WERI-Rb-1 (cell line): ENCODE measurements at places on chromosomes 1 and 21.

DNA sequence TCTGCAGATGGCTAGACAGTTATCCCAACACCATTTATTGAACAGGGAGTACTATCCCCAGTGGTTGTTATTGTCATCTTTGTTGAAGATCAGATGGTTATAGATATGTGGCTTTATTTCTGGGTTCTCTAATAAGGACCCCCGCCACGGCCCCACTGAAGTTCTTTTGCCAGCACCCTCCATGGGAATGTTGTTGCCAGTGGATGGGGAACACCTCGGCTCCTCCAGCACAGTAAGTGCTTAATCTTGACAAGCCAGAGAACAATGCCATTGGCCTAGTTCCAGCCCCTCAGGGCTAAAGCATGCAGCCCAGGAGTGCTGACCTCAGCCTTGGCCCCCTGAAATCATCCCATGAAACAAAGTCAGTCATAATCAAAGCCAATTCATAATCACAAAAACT, 337.6 kb downstream of the AGBL4 start:
- DNase-seq, result no peak

GRCh38 chr1:114107474-114108435, 45.9 kb downstream of the SYT6 start:
- DNase-seq, result peak; percentile 74

- DNase-seq, result peak; percentile 80
Observed at GRCh38 chr1:22639286-22639685, 2.9 kb downstream of the C1QA start.

- DNase-seq, result peak; percentile 77
Observed at GRCh38 chr1:37811027-37811655, 3.1 kb upstream of the YRDC start.

DNA sequence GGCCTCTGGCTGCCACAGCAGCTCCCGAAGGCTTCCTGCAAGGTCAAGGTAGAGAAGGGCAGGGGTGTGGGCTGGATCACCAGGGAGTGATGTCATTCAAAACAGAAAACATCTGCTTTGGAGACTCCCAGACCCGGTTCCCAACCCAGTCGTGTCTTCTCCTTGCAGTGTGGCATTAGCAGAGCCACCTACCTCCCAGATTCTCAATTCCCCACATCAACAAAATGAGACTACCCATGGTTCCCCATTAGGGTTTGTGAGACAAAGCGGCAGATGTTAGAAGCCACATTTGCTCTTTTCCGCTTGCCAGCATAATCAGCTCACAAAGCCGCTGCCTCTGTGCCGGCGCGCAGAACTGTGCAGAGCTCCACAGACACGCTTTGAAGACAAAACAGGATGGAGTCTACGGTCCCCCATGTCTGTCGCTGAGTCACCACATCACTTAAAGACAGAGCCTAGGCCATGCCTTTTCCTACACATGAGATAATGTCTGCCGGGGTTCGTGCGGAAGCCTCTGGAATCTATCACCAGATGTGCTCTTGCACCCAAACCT, 12.5 kb downstream of the KIF17 start:
- DNase-seq, result no peak

DNA sequence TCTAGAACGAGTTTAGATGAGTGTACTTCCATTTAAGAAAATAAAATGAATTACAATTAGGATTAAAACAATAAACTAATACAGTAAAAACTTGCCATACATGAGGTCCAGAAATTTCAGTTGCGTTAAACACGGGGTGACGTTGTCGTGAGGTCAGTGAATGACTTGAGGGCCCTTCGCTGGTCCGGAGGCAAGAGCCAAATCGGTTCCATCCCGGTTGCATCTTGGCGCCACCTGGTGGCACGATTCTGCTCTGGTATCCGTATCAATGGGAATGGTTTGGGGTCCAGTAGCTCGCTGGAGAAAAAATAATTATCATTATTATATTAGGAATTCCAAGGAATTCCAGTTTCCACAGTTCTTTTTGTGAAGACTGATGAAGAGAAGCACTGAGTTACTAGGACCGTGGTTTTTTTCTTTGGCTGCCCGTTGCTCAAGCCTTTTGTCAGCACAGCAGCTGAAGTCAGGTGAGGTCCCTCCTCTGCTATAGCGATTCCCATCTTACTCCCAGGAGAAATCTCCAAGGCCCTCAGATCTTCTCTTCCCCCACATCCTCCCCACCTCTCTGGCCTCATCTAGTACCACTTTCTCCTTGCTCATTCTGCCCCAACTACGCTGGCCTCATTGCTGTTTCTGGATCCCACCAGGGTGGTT, 161.4 kb downstream of the SLC35F3 start:
- peak; percentile 91 for DNase-seq

- peak; percentile 96 for DNase-seq
Observed at GRCh38 chr1:239386453-239387303, at the start of gene CHRM3. TSS of gene CHRM3 (plus strand) at chr1:239386568. CDS start at chr1:239907452, 520,884 bp downstream.

DNA sequence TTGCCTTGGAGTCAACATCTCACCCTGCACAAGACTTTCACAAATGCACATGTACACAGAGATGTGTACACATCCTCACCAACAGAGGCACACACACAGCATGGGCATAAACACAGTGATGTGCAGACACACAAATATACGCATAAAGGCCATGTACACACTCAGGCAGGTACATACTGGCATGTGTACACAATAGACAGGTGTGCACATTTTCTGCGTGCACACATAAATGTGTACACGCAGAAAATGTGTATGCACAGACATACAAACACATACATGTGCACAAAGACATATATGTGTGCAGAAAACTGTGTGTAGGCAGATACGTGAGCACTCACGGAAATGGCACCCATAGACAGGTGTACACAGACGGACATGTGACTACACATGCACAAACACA, 85.3 kb upstream of the ZBTB40 start:
- DNase-seq, result no peak

DNA sequence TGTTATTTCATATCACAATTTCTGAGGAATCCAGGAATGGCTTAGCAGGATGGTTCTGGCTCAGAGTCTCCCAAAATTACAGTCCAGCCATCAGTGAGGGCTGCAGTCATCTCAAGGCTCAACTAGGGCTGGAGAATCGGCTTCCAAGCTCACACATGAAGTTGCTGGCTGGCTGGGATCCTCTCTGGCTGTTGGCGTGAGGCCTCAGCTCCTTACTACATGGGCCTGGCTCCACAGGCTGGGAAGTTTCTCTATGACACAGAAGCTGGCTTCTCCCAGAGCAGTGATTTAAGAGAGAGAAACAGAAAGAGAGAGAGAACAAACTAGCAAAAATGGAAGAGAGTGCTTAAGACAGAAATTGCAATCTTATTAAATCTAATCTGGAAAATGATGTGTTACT, 38.8 kb upstream of the RGS8 start:
- DNase-seq, result no peak

- DNase-seq, result peak; percentile 64
Observed at GRCh38 chr1:182601416-182601786, 2.8 kb downstream of the RGS16 start.

DNA sequence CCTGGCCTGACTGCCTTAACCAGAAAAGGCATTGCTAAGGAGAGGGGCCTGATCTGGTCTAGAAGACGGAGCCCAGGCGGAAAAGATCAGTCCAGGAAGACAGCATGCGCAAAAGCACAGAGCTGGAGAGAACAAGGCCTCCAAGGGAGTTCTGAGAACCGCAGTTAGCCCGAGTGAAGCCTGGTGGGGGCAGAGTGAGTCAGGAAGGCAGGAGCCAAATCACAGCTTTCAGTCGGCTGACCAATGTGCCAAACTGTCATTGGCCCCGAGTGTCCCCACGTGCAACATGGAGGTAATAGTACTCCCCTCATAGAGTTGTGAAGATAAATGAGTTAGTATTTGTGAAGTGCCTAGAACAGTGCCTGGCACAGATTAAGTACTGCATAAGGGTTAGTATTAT, 1.2 kb upstream of the TSPAN2 start:
- no peak for DNase-seq

- no peak for DNase-seq
Observed at GRCh38 chr21:46551636-46552241, 53.1 kb downstream of the S100B start.

DNA sequence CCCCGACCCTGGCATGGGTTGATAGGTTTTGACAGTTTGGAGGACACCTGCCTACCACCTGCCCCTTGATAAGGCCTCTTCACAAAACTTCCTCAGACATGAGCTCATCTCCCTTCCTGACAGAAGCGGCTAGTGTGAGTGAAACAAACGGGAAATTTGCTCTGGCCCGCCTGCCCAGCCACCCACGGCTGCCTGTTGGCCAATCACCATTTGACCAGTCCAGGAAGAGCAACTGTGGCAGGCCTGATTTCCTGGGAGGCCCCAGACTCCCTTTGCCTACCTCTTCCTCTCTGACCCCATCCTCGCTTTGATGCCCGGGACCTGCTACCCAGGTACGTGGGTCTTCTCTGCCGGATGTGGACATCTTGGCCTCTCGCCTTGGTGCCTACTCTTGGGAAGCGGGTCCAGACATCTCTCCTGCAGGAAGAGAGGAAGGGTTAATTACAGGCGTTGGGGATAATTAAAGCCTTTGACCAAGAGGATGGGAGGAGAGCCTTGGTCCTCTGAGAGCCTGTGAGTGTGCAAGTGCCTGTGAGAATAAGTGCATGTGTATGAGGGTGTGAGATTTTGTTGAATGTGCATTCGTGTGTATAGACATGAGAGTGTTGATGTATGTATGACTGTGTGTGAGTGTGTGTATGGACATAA, 1.1 kb upstream of the EPHA2 start:
- no peak for DNase-seq

- DNase-seq, result no peak
Observed at GRCh38 chr1:61873994-61874393, 131.7 kb downstream of the PATJ start.

DNA sequence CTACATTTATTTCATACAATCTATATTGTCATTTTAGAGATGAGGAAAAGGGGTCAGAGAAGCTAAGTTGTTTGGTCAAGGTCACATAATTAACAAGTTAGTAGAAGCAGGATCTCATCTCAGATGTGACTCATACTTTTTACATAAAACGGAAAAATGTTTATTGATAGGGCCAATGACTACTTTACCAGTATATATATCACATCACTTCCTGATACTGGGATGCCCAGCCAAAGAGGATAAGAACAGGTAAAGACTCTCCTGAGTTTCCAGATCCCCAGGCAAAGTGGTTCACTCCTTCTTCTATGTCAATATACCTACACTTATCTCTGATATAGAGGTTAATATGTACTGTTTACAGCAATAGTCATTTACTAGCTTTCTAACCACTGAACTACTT, 21.0 kb downstream of the YIPF1 start:
- no peak for DNase-seq

- DNase-seq, result no peak
Observed at GRCh38 chr1:4033713-4034112, 133.6 kb upstream of the C1orf174 start.

DNA sequence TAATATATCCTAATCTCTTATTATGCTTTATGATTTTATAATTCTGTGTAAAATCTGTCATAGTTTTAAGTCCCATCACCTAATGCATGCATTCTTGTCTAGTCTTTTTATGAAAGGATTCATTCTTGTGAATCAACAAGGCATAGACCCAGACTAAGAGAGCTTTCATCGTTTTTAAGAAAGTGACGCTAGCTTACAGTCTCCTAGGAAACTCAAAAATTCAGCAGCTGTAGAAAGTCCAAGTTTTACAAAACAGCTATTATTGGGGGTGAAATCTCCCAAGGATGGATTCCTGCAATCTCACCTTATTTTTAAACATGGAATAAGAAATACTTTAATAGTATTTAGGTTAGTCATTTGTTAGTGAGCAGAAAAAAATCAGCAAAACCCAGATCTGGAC, 104.7 kb downstream of the NCAM2 start:
- no peak for DNase-seq

DNA sequence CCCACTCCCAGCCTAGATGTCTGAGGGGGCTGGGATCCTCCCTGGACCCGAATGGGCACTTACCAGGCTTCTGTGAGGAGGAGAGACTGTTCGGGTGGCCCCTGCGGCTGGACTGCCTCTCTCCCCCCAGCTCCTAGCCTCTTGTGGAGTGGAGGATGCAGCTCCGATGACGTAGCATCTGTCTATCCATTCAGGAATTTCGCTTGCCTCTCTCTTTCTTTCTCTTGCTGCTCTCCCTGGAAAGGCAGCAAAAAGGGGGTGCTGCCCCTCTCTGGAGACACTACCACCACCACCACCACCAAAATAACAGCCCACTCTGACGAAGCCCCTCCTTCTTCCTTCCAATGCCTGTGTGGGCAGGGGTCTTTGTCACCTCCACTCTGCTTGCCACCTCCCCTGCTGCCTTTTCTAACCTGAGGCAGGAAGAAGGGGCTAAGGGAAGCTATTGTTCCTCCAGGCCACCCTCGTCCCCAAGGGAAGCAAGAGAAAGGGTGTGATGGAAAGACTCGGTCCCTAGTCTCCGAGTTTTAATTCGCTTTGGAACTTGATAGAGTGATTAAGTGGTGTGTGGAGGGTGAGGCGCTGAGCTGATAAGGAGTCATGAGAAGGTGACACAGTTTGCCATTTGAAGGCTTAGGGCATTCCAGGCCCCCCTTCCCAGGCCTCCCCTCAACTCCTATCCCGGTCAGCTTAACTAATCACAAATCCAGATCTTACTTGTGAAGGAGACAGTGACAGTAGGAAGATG, 60.5 kb downstream of the RHBG start:
- DNase-seq, result peak; percentile 53

DNA sequence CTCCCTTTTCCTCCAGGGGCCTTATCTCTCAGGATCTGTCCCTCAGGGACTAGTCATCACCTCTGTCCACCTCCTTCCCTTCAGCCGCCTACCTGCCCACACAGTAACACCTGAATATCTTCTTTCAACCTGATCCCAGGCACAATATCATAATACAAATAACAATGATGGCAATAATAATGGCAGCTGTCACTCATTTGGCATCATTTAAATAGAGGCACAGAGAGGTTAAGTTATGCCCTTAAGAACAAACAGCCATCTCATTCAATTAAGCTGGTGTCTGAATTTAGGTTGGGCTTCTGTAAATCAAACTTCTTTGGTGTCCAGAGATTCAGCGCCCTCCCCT, 47.5 kb downstream of the AHDC1 start:
- DNase-seq, result no peak

GRCh38 chr1:212650228-212650627, 41.7 kb downstream of the ATF3 start:
- DNase-seq, result no peak

- no peak for DNase-seq
Observed at GRCh38 chr1:153951801-153952200, 5.3 kb upstream of the DENND4B start.

- no peak for DNase-seq
Observed at GRCh38 chr1:5189384-5189783, 535.0 kb downstream of the AJAP1 start.

DNA sequence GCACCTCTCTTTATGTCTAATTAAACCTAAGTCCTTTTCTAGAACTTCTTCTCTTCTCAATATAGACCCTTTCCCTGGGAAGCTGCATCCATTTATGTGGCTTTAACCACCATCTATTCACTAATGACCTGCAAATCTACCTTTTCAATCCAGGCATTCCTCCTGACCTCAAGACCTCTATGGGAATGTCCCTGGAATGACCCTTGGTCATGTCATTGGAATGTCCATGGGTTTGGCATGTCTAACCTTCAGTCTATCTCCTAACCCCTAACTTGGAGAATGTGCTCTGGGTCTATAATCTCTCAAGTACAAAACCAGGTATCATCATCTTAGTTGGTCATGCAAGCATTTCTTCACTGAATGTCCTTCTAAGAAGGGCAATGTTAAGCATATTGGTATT, 196.1 kb downstream of the KCNH1 start:
- no peak for DNase-seq

- DNase-seq, result no peak
Observed at GRCh38 chr21:15436031-15436430, 293.8 kb upstream of the USP25 start.

- DNase-seq, result no peak
Observed at GRCh38 chr1:117036018-117036461, 24.1 kb upstream of the TTF2 start.
